ENCODE measurements at places on chromosomes 7 and 10. TPM values are rescaled to one million over a fixed set of nuclear protein-coding genes. Genes with fewer than 3 reads are reported as not detected.
A peak's percentile ranks its signal among the peaks of the same experiment; 100 is the strongest.

AP1S1 gene
- total RNA-seq, result 18.9 TPM

GRCh38 chr10:28581916-28582315, 49.0 kb downstream of the WAC start:
- no peak for DNase-seq

DNA sequence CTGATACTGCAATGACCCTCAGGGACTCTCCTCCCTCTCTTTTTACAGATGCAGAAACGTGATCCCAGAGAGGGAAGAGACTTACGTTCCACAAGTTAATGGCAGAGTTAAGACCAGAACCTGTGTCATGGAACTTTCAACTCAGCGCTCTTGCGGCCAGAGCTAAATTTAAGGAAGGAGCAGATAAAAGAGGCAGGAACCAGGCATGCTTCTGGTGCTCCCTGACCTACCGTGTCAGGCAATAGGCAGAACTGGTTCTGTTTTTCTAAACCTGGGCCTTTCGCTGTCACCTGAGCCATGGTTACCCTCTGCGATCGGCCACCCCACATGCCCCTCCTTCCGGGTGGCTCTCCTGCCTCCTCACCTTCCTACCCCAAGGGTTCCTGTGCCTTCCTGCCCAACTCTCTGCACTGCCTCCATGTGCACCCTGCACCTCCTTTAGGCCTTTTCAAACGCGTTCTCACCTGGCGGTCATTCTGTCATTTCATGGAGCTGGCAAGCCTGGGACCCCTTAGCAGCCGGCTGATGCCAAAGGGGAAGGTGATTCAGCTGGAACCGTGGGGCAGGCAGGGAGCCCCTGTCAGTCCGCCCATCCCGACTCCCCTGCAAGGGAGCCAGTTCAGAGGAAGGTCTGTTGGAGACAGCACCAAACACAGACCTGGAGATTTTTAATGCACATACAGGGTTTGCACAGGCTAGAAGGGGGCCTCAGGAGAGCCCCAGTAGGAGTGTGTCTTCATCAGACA, 7.7 kb upstream of the GBX1 start:
- DNase-seq, result no peak

DNA sequence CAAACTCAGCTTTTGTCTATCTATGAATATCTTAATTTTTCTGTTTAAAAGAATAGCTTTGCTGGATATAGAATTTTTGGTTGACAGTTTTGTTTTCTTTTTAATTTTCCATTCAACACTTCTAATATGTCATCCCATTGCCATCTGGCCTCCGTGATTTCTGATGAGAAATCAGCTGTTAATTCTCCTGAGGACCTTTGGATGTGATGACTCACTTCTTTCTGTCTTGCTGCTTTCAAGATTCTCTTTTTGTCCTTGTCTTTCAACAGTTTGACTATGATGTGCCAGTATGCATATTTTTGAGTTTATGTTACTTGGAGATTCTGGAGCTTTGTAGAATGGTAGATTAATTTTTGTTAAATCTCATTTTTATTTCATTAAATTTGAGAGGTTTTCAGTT, 38.4 kb downstream of the ZNF518A start:
- no peak for DNase-seq

DNA sequence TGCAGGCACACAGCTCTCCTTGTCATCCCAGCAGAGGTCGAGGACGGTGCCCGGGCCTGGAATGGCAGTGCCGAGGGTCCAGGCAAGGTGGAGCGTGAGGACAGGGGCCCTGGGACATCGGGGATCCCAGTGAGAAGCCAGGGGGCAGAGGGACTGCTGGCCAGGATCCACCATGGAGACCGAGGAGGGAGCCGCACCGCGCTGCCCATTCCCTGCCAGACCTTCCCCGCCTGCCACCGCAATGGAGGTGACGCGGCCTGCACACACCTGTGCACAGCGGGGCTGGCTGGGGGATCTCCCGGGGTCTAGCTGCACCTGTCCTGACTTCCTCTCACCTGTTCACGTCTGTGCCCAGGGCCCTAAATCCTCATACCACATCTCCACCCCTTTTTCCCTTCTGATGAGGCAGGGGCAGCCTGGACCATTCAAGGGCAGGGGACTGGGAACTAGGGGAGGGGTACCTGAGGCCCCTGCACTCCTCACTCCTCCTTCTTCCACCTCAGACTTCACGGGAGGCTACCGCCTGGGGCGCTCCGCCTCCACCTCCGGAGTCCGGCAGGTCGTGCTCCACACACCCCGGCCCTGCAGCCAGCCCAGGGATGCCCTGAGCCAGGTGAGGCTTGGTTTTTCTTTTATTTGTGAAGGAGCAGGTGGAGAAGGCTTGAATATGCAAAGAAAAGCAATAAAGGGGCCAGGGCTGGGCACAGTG, 6.9 kb downstream of the NYAP1 start:
- no peak for DNase-seq

GRCh38 chr7:150876817-150877526, 24.7 kb downstream of the AOC1 start:
- peak; percentile 62 for DNase-seq

GRCh38 chr7:117894037-117894436, 20.8 kb upstream of the CTTNBP2 start:
- no peak for DNase-seq

GRCh38 chr10:96784253-96784652, 47.8 kb upstream of the LCOR start:
- DNase-seq, result no peak

TAS2R41 gene
- total RNA-seq, result 0.26 TPM
